Renal cortical epithelial cell (primary cell): ENCODE measurements at places on chromosomes 13 and 19. TPM values are rescaled to one million over a fixed set of nuclear protein-coding genes. Genes with fewer than 3 reads are reported as not detected.

Gene FBL
- 89.2 and 159 TPM in 2 replicates for total RNA-seq

Gene CARS2
- total RNA-seq = 68.2 and 73.5 TPM in 2 replicates

Gene KLC3
- 1.3 and 13.2 TPM in 2 replicates for total RNA-seq

GRCh38 chr19:23437901-23438300 is 42.6 kb upstream of the ZNF91 start:
- DNase-seq = no peak

- DNase-seq = no peak
These were observed 3.4 kb downstream of the DMWD start for GRCh38 chr19:45789035-45789786.

- peak; percentile 42 for DNase-seq
These were observed at the start of gene TNPO2 for GRCh38 chr19:12723641-12724426. TNPO2 (minus strand) TSS chr19:12723932; CDS start chr19:12720977, 2,955 bp downstream.

- DNase-seq = no peak
These were observed 24.3 kb downstream of the LEUTX start for GRCh38 chr19:39802958-39803357.

DNA sequence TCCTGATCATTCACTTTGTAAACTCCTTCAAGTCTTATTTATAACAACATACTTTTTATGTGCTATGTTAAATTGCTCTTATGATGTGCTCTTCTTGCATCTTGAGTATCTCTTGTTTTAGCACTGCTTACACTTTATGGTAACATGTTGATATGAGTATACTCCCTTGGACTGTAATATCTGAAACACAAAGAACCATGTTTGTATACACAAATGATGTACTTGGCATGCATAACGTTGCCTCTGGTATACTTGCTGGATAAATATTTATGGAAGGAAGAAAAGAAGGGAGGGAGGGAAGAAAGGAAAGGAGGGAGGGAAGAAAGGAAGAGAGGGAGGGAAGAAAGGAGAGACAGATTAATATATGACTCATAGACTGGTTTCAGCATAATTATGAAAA is 333.2 kb downstream of the PCDH9 start:
- no peak for DNase-seq

- peak; percentile 44 for DNase-seq
These were observed 49.9 kb downstream of the KCTD12 start for GRCh38 chr13:76836311-76836710.

DNA sequence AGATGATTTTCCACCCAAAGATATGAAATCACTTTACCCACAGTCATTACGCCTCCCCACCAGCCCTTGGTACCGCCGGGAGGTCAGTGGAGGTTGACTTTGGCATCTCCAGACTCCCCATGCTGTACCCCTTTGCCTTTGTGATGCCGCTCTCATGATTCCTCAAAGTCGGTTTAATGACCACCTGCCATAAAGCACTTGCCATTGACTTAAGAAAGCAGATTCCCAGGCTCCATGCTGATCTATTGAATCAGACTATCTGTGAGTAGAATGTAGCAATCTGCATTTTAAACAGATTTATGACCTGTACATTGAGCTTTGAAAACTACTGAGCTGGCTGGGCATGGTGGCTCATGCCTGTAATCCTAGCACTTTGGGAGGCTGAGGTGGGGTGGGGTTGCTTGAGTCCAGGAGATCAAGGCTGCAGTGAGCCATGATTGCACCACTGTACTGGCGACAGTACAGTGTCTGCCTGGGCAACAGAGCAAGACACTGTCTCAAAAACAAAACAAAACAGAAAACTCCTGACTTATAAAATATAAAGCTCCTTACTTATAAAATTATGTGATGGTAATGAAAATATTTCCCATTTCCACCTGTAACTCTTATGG is 235.2 kb downstream of the KLF5 start:
- no peak for DNase-seq

- no peak for DNase-seq
These were observed 3.5 kb downstream of the PODNL1 start for GRCh38 chr19:13934785-13935109.

DNA sequence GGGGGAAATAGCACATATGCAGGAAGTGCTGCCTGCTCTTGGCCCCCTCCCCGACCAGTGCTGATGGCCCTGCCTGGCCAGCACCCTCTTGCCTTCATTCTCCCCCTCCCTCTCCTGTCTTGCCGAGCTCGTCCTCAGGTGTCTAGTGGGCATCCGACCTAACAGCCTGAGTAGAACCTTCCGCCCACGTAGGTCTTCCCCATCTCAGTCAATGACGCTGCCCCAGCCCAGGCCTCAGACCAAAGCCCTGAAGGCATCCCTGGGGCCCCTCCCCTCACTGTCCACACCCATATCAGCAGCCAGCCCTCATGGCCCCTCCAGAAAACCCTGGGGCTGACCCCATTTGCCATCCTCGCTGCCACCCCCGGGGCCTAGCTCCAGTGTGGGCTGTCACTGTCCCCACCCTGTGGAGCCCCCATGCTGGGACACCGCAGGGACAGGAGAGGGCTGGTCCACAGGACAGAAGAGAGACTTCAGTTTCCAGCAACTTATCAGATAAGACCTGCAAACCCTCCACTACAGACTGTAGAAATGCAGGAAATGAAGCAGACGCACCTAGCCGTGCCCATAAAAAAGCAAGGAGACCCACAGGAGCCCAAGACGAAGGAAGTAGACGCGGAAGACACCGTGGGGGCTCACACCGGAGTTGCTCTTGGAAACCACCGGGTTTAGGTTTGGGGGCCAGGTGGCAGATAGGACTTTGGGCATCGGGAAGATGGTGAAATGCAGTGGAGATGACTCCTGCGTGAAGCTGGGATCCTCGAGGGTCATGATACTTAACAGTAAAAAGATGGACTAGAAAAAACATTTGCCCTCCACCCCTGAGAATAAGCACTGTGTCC is 38.3 kb downstream of the AP1M1 start:
- no peak for DNase-seq

DNA sequence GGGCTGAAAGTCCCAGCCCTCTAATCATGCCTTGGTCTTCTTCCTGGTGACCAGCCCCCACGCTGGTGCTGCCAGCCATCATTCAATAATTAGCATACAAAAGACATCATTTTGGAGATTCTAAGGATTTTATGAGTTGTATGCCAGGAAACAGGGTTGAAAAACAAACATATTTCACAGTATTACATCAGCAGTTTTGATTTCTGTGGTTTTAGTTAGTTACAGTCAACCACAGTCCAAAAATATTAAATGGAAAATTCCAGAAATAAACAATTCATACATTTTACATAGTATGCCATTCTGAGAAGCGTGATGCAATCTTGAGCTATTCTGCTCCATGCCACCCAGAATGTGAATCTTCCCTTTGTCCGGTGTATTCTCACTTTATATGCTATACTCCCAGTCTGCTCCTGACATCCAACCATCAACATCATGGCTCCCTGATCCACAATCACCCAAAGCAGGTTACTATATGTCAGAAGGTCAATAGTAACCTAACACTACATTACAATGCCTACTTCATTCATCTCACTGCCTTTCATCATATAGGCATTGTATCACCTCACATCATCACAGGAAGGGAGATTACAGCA is 49.2 kb downstream of the STOML3 start:
- DNase-seq = peak; percentile 21

DNA sequence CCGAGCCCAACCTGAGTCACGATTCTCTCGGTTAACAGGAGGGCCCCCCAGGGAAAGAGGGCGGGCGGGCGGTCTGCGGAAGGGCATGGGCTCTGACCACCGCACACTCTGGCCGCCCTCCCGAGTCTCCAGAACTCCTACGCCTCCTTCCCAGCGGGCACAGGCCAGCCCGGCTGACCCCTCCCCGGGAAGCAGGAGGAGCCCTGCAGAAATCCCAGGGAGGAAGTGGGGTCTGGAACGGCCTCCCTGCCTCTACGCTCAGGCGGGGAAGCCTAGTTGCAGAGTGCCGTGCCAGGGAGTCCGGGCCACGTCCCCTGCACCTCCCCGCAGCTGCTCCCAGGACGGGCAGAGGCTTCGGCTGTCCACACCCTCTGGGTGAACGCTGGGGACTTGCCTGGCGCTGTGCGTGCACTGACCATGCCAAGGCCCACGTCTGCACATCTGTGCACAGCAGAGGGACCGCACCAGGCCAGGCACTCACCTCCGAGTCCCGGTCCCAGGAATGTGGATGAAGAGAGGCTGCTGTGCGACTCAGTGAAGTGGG is 20.8 kb downstream of the TCF3 start:
- no peak for DNase-seq

DNA sequence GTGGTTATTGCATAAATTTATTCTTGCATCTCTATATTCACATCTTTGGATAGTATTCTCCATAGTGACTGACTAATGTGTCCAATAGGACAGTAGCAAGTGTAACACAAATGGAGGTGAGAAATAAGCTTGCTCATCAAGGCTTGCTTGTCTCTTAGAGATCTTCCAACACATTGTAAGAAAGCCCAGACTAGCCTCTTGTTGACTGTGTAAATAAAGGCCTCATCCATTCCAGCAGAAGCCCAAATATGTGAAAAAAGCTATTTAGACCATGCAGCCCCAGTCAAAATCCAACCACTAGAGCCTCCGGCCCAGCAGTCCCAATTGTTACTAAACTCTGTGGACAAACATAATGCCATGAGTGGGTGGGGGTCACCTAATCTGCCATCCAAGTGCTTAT is 2.7 kb upstream of the ZNF615 start:
- no peak for DNase-seq

GRCh38 chr13:34926508-34926907 is 15.6 kb upstream of the NBEA start:
- peak; percentile 75 for DNase-seq

DNA sequence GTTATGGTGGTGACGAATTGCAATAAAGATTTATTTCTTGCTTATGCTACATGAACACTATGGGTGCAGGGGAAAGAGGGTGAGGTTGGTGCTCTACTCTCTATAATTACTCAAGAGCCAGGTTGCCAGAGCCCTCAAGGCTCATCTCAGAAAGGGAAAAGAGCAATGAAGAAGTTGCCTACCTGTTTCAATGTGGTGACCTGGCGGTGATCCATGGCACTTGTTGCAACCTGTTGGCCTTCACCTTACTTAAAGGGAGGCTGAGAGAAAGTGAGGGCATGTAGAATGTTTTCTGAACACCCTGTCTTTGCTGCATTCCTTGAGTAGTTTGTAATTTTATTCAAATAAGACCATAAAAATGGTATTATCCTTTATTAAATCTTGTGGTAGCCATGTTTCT is 394.4 kb downstream of the GPC6 start:
- DNase-seq = no peak
